Stimulated activated CD4-positive, alpha-beta T cell treated with anti-CD3 and anti-CD28 coated beads, TNF-alpha, amount 100 ng/mL, for 1 hour (primary cell): ENCODE measurements at places on chromosomes 1 and 21.
A peak's percentile ranks its signal among the peaks of the same experiment; 100 is the strongest.

GRCh38 chr1:21815724-21816321 lies 3.8 kb downstream of the LDLRAD2 start:
- DNase-seq = no peak

DNA sequence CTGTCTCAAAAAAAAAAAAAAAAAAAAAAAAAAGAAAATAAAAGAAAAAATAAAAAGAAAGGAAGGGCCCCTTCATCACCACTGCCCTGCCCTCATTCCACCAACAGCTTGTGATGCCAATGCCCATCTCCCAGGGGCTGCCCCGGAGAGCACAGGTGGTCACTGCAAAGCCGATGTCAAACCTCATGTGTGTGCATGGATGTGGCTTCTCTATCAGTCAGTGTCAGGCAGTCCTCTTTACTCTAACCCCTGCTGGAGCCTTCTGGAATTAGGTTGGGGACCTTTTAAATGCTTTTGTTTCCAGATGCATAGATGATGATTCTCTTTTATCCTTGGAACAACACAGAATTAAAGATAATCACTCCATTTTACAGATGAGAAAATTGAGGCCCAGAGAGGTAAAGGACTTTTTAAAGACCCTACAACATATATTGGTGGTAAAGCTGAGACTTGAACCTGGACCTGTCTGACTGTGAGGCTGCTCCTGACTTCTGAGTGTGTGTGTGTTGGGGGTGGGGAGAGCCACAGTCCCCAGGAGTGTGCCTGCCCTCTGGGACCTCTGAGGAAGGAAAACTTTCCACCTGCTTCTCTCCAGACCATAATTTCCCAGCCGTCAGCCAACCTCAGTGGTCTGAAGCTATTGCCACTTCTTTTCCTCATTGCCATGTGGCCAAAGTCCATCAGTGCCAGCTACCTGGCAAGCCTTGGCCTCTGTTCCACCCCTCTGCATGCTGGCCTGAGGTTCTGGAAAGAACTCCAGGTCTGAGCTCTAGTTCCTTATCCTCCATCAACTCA lies 3.0 kb upstream of the TMEM54 start:
- no peak for DNase-seq

GRCh38 chr1:67832737-67833601 lies at the start of gene GNG12:
TSS of gene GNG12 (minus strand) at chr1:67833467. CDS start at chr1:67707686, 125,781 bp downstream.
- no peak for DNase-seq

DNA sequence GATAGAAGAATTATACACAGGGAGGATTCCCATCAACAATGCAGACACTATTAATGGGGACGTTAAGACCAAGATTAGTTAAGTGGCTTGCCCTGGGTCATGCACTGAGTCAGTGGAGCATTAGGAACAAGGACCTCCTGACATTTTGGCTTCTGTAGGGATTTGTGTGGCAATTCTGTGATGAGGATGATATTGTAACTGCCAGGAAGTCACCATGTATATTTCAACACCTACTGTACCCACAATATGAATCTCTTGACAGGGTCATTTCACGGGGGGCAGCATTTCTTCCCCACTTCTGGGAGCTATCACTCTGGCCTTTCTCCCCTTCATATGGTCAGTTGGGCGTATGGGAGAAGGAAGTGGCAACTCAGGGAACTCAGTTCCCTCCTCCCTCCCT lies 134.9 kb downstream of the RUNX1 start:
- no peak for DNase-seq

GRCh38 chr1:77926561-77927357 lies 38.3 kb downstream of the NEXN start:
- no peak for DNase-seq

- DNase-seq = no peak
Measured at GRCh38 chr1:115975569-115976061, 698 bp upstream of the SLC22A15 start.

- DNase-seq = no peak
Measured at GRCh38 chr1:182385885-182386853, 5.4 kb downstream of the GLUL start.

DNA sequence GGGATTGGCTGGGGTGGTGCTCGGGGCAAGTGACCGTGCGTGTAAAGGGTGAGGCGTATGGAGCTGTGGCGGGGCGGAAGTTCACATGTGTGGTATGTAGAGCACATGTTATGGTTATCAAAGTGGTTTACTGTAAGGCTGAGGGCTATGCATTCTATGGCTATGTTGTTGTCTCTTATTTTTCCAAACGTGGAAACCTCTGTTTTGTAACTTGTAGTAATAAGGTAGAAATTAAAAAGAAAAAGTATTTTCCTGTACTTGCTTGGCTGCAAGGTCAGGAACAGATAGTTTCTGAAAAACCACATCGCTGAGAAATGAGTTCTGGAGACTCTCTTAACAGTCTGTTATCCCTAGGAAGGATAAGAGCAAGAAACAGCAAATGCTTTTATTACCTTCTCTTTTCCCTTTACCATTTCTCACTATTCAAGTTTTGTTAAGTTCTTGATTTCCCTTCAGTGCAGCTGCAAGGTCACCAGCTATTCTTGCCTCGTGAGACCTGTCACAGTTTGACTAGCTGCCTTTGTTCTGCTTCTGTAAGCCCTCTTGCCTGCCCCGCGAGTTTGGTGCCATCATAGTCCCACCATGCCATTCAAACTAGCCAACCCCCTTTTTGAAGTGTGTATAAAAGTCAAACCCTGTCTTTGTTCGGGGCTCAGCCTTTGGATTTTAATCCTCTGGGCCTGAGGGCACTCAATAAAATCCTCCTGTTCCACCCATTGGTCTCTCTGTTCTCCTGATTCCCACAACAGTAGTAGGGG lies 9.5 kb downstream of the RNU1-2 start:
- DNase-seq = no peak

GRCh38 chr1:118990513-118991152 lies 2.5 kb upstream of the TBX15 start:
- no peak for DNase-seq

DNA sequence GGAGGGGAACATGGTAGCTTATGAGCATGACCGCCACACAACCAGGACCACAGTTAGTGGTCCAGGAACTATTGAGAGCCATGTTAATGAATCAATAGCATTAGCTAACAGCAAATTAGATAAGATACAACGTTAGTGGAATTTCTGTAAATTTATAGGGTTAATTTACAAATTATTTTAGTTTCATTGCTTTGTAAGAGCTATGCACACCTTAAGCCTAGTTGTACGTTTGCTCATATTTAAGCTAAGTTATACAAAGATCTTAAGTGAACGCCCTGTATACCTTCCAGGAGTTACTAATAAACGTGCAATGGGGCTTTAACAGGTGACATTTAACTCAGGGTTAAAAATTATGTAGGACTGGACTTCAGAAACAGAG lies 749 bp downstream of the EXOSC10 start:
- DNase-seq = no peak

DNA sequence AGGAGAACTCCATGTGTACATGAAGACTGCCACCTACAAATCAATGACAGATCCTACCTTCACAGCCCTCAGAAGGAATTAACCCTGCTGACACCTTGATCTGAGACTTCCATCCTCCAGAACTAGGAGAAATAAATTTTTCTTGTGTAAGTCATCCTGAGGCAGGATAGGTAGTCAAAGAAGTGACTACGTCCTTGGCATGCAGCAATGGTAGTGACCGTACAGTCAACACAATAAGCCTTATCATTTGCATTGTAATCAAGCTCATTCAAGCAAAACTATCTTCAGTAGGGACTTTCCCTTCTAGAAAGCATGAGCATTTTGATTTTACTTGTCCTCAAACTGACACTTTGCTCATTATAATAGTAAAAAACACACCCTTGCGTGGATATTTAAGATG lies 64.0 kb upstream of the KCNK1 start:
- DNase-seq = no peak

- DNase-seq = no peak
Measured at GRCh38 chr1:205748403-205749233, 1.4 kb downstream of the NUCKS1 start.

DNA sequence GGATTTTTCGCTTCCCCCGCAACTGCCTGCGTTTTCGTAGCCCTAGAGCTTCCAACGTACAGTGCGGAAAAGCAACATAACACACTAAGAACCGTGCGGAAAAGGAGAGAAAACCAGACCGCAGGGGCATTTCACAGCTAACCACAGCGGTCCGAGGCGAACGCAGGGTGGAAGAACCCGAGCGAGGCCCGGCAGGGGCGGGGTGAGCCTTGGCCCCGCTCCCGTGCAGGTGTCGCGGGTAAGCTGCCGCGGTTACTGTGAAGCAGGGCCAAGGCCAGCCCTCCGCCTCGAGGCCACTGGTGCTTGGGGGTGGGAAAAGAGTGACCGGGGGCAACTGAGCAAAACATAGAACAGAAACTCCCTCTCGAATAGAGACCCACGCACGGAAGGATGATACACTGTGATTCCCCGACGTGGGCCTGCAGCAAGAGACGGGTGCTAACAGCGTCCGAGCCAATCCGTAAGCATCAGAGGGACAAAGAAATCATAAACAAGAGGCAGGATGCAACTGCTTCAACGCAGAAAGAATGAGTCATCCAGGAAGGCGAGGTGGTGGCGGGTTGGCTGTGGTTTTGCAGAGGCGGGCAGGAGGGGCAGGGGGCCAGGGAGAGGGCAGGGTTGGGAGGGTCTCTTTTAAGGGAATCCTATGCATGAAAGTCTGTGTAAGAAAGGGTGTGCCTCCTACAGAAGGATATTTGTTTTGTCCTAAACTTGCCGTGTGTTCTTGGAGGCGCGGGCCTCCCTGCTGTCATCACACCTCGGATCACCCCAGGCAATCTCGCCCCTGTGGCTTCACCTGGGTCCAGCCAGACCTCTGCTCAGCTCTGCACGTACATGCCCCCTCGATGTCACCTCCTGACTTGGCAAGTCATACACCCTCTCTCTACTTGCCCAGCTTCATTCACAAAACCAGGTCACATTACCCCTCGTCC lies 7.3 kb downstream of the GNG4 start:
- peak; percentile 23 for DNase-seq

GRCh38 chr1:119160866-119161265 lies 20.4 kb upstream of the WARS2 start:
- DNase-seq = no peak

- DNase-seq = no peak
Measured at GRCh38 chr1:48659801-48660200, 116.9 kb downstream of the BEND5 start.

DNA sequence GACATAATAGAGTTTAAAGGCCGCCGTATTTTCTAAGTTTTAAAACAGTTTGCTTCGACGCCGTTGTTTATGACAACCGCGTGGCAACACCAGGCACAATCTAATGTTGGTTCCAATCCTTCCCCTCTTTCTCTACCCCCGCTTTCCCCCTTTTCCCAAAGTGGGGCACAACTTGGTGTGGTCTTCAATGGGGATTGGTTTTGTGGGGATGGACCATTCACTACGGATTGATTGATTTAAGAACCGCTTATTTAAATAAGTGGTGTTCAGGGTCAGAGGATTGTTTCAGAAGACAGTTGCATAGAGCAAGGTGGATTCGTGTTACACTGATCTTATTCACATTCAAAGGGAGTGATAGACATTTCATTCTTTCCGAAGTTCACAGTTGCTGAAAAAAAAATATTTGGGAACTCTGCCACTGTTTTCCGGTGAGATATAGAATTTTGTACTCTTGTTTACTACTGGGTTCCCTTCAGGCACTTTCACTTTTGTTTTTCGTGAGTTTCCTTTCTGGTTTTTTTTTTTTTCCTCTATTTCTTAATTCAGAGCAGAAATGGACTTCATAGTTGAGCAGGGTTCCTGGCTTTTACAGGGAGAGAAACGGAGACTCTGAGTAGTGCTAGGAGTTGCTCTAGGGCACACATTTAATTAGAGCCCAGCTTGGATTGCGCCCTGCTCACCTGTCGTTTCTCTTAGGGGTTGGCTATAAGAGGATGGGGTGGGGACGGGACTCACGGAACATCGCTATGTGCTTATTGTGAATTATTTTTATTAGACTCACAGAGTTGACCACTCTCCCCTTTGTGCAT lies 79.6 kb upstream of the AK4 start:
- no peak for DNase-seq

DNA sequence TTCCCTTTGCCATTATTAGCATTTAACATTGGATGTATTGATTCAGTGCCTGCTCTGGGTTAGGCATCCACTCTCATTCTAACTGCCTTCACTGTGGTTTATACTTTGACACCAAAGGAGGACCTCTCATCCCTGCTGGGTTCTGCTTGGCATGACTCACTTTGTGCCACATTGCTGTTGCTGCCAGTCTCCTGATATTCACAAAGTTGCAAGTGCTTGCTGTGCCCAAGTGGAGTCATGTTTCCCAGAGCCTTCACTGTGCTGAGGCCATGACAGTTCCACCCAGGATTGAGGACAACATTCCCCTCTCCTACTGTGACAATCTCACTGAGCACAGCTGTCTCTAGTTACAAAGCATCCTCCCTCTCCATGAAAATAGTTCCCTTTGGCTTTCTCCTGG lies 519.9 kb upstream of the USP24 start:
- DNase-seq = no peak

GRCh38 chr1:57620605-57621004 lies 196.7 kb upstream of the DAB1 start:
- DNase-seq = no peak

DNA sequence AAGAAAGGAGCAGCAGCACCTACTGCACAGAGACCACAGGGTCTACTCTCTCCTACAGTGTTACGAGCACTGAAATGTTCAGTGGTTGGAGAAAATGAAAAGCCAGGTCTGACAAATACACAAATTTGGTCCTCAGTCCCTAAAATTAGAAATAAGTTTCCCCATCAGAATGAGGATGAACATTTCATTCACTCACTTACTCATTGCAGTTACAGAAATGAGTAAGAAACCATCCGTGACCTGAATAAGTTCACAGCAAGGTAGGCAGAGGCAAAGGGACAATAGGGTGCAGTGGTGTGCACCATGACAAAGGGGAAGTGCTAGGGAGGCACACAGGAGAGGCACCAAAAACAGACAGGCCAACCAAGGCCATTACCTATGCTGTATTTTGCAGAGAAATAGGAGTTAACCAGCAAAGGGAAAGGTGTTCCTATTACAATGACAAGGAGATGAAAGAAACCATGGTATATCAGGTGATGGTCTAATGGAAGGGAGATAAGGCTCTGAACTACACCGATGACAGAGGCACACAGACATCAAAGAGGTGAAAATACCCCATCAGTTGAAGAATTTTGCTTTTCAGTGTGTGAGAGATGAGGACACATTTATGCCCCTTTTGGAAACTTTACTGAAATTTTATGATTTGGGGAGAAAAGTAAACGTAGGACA lies 29.4 kb downstream of the VAV3 start:
- DNase-seq = no peak

- no peak for DNase-seq
Measured at GRCh38 chr1:56106531-56107274, 472.7 kb downstream of the PLPP3 start.

DNA sequence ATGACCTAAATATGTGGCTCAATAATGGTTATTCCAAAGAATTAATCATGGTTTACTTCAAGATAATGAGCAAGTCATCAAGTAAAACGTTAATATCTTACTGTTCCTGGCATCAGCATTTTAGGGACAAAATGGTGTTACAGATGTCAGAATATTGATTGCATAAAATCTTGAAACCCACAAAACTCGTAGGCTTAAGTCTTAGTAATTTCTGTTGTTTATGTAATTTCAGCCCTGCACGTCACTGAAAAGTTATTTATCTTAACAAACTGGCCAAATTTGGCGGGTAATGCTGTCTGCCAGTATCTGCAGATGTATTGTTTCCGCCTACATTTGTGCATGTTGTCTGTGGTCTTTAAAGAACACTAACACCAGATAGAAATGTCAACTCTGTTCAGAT lies 25.8 kb downstream of the CDC7 start:
- DNase-seq = no peak

GRCh38 chr1:33346927-33347649 lies 26.2 kb upstream of the A3GALT2 start:
- no peak for DNase-seq

- no peak for DNase-seq
Measured at GRCh38 chr1:169809370-169810095, 14.8 kb upstream of the METTL18 start.

- no peak for DNase-seq
Measured at GRCh38 chr1:179143322-179143721, 61.5 kb downstream of the TOR3A start.
